GM06990 (cell line): ENCODE measurements at places on chromosomes 2 and 18.

DNA sequence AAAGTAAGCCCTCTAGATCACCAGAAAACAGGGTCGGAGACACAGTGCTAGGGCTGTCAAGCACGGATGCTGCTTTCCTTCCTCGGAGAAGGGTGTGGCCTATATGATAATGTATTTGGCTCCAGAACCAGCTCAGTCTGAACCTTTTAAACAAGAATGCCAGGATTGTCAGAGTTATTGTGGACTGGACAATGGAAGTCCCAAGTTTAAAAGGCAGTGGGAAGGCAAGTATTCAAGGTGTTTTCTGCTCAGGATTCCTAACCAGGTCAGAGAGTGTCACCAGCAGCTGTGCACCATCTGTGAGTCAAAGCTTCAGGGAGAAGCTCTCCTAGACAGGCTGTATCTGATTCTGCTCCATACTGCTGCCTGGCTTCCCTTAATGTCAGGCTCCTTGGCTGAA, 94.8 kb downstream of the SPOPL start:
- DNase-seq: no peak

DNA sequence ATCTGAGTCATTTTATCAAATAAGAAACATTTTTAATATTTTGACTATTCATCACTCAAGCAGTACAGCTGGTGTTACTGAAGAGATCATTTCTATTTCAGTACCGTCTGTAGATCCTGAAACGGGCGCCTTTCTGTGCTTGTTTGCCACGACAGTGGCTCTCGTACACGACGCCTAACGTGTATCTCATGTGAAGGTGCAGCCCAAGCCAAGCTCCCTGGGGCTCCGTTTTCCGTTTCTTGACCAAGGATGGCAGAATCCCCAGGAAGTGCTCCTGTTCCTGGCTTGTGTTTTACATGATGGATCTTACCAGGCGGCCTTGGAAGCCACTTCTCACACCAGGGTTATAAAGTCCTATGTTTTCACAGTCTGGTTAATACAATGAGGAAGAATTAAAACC, 320.6 kb downstream of the GBX2 start:
- DNase-seq: no peak

- DNase-seq: no peak
These were observed 166.7 kb downstream of the C1D start for GRCh38 chr2:67896076-67896475.

DNA sequence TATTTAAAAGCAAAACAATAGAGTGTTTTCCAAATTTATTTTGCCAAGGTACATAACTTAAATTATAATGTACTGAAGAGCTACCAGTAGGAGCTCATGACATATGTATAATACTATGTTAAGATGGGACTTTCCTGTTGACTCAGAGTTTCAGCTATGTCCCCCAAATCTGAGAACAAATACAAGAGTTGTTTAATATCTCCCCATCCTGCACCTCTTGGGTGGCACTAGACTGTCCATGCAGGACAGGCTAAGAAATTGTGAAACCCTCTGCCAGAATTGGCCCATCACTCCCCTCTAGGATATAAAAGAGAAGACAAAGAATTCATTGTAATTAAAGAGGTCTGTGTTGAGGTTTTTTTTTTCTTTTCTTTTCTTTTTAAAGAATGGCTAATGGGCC, 21.7 kb upstream of the CTAGE1 start:
- no peak for DNase-seq

DNA sequence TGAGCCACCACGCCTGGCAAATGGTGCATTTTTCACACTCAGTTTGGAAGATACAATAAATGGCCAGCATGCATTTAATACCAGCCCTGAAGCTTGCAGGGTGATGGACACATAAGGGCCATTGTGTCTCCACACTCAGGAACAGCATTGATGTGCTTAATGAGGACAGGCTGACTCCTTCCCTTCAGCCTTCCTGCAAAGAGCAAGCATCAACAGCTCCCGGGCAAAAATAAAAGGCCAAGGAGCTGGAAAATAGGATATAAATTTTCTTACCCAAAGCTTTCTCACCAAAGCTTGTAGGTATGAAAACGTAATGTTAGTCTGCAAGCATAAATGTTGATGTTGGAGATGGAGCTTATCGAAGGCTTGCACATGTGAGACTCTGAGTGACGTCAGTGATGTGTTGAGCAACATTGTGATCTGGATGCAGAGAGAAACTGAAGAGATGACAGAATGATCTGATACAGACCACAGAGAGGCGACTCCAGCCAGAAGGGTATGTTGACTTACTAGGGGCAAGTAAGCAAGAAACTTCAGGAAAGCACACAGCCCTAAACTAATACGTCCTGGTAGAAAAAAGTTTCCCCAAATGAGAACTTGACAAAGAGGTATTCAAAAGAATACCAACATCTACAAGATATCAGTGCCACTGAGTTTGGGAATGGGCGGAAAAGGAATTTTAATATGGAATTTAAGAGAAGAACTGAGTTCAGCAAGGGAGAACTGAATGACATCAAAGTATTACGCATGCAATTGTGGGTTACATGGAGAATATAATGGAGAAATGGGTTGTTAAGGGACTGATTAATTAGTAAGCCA, 256.5 kb downstream of the TGIF1 start:
- DNase-seq: no peak

- no peak for DNase-seq
These were observed 115.3 kb upstream of the TEX51 start for GRCh38 chr2:126783341-126783740.

DNA sequence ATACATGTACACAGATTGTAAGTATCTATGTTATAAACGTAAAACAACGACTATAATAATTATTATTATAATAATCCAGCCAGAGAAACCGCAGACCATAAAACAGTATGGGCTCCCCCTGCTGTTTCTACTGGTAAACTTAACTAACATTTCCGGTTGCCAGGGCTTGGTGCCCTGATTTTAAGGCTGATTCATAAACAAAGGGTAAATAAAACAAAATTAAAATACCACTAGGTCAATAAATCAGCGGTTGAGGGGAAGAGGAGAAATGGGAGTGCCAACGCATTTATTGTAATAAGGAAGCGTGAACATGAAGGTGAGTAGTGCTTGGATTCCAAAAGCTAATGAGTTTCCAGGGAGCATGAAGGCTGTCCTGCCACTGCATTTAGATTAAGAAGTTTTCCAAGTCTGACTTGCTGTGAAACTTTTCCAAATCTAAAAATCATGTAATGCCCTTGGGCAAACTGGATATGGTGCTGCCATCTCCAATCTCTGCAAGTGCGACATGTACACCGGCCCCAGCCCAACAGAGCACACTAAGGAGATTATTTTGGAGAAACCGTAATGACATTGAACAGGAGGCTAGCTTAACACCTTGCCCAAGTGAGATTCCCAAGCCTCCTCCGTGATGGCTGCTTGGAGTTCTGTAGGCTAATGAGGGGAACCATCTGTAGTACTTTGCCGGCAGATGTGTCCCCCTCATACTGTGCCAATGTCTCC, 50.7 kb upstream of the HNRNPA3 start:
- no peak for DNase-seq

DNA sequence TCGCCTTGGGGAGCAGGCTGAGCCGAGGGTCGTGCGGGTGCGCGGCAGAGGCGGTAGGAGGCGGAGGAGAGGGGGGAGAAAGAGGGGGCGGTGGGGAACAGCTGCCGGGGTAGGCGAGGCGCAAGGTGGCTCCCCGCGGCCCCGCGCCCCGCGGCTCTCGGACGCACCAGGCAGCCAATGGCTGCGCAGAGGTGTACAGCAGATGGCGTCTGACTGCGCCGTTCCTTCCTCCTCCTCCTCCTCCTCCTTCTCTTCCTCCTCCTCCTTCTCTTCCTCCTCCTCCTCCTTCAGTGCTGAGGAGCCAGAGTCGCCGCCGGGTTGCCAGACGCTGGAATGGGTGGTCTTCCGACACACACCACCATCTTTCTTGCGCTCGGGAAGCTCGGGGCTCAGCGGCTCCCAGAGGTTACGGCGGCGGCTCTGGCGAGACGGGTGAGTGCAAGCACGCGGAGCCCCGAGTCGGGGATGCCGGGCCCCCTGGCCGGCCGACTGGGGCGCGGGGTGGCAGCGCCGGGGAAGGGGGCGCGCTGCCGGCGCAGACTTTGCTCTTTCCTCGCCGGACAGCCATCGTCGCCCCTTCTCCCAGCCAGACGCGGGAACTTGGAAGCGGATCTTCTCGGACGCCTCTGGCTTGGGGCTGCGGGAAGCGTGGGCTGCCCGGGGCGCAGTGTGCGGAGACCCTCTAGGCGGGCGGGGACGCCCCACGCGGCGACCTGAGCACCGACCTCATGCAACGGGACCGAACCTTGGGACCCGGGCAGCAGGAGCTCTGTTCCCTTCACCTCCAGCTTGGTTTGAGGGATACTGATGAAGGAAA, at the start of gene THSD7B:
Gene THSD7B, plus strand, starts transcription at position 290 of the 817 bp plus-strand sequence. CDS start 116,634 bp downstream, outside the sequence.
- DNase-seq: peak; percentile 8

- DNase-seq: no peak
These were observed 6.0 kb downstream of the GAREM2 start for GRCh38 chr2:26178746-26179436.

GRCh38 chr2:158204741-158205165, 103.1 kb downstream of the UPP2 start:
- DNase-seq: no peak

- no peak for DNase-seq
These were observed 94.1 kb upstream of the SLC14A2 start for GRCh38 chr18:45521136-45521535.

- no peak for DNase-seq
These were observed 17.0 kb upstream of the ANKRD44 start for GRCh38 chr2:197327472-197328098.

DNA sequence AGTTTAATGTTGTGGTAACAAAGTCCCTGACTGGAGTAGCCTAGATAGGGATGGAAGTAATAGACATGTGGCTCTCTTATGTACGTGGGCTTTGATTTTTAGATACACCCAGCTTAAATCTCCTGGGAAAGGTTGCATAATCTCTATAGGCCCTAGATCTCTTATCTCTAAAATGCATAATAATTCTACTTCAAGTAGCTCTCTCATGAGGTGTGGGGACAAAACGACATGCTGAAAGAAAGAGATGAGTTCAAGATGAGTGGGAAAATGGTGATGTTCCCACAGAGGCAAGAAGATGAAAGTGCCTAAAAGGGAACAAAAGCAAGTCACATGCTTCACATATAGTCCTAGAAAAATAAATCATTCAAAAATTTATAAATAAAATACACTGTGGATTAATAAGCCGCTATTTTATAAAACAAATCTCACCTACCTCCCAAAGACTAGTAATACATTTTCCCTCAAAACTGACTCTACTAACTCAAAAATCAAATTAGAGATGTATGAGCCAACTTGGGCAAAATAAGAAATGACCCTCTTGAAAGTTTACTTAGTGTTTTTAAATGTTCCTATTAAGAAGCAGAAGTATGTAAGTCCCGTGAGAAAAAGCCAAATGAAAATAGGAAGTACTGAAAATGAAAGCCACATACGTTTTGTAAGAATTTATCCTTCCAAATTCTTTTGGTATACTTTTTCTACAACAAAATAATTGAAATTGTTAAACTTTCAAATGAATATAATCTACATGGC, 148.2 kb upstream of the ITGA4 start:
- DNase-seq: peak; percentile 61

GRCh38 chr2:128324897-128325410, 6.3 kb upstream of the HS6ST1 start:
- DNase-seq: no peak

DNA sequence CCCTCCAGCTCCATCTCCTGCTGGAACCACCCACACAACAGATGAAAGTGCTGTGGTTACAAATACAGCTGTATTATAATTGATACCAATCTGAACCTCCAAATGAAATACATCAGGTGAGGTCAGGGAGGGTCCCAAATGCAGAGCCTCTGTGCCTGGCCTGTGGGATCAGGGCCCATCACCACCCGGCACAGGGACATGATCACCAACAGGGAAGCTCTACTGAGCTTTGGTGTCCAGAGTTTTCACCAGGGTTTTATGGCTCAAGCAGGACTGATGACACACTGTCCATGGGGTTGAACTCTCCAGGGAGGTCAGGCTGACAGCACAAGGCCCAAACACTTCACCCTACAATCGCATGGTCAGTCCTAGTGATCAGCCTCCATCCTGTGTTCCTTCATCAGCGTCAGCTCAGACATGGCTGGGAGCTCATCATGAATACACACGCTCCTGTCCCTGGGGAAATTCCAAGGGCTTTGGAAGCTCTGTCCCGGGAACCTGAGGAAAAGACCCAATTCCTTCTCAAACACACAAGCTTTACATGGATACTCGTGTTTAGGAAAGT, 3.9 kb upstream of the PXDN start:
- DNase-seq: no peak

DNA sequence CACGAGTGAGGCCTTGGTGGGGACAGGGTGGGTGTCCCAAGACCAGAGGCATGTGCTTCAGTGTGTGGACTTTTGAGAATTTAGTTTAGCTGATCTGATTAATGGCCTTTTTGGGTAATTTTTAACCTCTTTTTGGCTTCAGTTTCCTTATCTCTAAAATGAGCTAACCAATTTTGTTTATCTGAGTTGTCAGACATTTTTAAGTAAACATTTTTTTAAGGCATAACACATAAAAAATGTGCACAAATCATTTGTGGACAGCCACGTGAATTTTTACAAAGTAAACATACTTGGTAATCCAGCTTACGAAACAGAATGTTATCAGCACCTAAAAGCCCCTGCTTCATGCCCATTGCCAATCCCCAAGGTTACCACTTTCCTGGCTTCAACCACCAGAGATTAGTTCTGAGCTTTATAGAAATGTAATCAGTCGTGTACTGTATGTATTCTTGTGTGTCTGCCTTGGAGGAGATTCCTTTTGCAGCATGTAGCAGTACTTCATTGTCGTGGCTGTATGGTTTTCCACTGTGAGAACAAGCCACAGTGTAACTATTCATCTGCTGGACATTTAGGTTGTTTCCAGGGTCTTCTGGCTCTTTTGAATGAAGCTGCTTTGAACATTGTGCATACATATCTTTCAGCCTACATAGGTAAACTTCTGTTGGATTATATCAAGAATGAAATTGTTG, 8.4 kb upstream of the INO80C start:
- DNase-seq: no peak

GRCh38 chr2:102442967-102443828, 20.2 kb downstream of the IL18RAP start:
- DNase-seq: no peak

DNA sequence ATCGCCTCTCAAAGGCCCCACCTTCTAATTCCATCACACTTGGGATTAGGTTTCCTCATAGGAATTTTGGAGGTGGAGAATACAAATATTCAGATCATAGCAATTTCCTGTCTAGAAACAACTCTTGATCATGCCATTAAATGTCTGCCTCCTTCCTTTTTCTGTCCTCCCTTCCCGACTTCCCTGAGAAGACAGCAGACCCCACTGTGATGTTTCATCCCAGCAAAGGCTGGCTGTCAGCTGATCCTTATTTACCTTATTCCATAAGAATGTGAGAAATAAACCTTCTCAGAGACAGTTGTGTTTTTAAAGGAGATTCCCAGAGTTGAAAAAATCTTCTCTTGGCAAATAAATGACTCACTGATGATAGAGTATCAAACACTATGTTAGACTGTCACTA, 133.9 kb downstream of the TDRD15 start:
- DNase-seq: no peak
